ENCODE measurements at places on chromosomes 4 and X.

DNA sequence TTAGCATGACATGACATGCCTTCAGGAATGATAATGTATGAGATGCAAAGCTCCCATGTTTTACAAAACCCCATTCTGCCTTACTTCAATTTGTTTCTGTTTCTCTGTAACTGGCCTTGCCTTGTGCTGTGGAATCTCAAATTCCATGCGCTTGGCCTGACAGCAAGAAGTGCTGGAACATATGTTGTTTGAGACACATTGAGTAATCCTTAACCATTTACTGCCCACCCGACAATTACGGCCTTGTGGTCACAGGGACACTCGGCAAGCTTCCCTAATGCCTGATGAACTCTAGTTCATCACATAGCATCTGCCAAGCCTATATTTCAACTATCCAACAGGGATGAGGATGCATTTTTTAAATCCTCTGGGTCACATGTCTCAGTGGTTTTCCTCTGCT, 226.4 kb upstream of the CASK start:
- peak; percentile 5 for DNase-seq

- DNase-seq = peak; percentile 82
Observed at GRCh38 chr4:189940178-189941004, at the start of gene FRG1. FRG1 (plus strand) TSS chr4:189940872; CDS start chr4:189941010, 138 bp downstream.

GRCh38 chr4:19494961-19495360, 756.7 kb upstream of the SLIT2 start:
- peak; percentile 13 for DNase-seq

- no peak for DNase-seq
Observed at GRCh38 chr4:1883583-1883982, 12.4 kb downstream of the NSD2 start.

DNA sequence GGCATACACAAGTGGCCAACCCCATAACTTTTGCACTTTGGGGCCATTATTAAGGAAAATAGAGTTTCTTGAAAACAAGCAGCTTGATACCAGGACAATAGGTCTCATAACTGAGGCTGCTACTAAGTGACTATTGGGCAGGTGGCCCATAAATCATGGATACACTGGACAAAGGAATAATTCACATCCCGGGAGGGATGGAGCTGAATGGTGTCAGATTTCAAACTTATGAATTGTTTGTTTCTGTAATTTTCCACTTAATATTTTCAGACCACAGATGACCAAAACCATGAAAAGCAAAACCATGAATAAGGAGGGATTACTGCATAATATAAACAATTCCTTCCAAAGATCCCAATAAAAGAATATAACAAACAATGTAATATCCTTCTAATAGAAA, 114.4 kb downstream of the WDFY3 start:
- DNase-seq = no peak

DNA sequence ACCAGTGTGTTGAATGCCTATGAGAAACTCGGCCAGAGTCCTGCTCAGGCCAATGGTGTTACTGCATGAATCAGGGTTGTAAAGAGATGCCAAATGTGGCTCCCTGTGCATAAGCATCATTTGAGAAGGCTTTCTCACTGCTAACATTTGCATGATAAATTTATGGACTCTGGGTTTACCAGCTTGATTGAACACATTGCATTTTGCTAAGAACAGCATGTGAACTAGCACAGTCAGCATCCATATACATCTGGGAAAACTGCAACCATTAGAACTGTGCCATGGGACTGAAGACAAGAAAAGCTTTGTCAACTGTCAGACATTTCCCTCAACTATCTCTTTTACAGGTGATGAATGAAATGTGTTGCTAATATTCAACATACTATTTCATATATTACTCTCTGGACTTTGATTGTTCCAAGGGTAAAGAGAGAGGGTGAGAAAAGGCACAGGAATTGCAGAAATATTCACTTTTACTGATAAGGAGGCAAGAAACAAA, 1427.4 kb upstream of the ADGRL3 start:
- DNase-seq = no peak

DNA sequence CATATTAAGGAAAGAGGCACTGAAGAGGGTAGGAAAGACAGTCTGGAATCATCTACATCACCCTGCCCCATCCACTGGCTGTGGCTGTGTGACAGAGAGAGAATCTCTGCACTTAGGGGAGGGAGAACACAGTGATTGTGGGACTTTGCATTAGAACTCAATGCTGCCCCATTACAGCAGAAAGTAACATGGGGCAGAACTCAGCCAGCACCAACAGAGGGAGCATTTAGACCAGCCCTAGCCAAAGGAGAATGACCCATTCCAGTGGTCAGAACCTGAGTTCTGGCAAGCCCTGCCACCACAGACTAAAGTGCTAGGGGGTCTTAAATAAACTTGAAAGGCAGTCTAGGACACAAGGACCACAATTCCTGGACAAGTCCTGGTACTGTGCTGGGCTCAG, 37.9 kb downstream of the ZNF330 start:
- no peak for DNase-seq

GRCh38 chr4:94665500-94666404, 92.0 kb upstream of the BMPR1B start:
- DNase-seq = no peak

DNA sequence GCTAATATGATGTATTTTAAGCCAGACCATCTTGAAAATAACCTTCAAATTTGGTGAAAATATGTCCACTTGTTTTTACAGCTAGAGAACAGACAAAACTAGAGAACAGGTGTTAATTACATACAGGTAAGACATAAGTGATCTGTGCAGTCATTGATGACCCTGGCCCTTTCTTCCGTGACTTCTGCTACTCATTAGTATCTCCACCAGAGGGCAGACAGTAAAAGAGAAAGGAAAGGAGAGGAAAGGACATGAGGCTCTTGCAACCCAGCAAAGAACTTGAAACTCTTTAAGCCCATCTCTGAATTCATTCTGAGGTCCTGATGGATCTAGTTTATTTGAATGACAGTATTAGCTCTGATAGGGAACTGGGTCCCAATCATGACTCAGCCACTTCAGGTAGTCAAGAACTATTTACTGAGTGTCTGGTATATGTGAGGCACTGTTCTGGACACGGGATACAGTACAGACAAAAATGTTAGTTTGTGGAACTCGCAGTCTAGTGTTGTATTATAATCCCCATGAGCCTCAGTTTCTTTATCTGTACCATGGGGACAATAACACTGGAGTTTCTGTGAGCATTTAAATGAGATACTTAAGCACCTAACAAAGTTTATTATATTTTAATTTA, 121.0 kb upstream of the TEX13D start:
- no peak for DNase-seq

- no peak for DNase-seq
Observed at GRCh38 chr4:8898419-8898818, 26.8 kb upstream of the HMX1 start.
